ENCODE measurements at places on chromosomes 6 and 20.

DNA sequence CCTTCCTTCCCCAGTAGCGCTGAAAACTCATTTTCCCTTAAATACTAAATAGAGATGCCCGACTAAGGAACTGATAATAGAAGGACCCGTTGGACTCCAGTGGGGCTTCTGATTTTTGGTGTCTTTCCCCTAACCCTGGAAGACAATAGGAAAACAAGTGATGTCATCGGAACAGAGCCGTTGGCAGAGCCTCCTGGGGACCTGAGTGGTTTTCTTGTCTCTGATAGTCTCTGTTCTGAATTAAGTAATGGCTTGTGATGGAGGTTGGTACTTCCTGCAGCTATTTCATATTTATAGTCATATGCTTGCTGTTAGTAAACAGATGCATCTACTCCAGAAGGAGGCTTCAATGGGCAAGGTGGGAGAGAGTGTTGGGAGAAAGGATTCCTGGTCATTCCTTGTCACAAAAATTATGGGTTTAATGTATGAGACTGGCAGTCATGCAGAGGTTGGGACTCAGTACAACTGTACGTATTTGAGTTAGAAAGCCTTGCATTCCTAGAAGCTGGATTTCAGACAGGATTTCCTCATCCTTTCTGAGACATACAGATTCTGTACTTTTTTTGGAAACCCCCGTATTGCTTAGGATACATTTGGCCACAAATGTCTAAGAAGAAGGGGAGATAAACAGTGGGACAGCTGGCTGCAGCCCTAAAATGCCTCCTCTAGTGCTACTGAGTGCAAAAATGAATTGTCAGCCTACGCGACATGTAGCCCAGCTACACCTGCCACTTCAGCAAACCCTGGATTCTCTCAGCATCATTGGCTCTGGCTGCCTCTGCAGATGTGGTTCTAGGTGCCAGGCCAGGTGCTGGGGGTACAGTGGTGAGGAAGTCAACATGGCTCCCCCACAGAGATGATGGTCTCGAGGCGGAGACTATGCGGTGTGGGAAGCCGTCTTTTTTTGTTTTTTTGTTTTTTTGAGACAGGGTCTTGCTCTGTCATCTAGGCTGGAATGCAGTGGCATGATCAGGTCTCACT, 38.1 kb downstream of the CDS2 start:
- no peak for DNase-seq

GRCh38 chr20:44696315-44696714, 18.9 kb upstream of the CCN5 start:
- no peak for DNase-seq

- DNase-seq = peak; percentile 50
These were observed at the start of gene CGAS for GRCh38 chr6:73452107-73452461. Gene CGAS, minus strand, starts transcription at chr6:73452297. Its CDS starts 116 bp downstream, at chr6:73452181.

DNA sequence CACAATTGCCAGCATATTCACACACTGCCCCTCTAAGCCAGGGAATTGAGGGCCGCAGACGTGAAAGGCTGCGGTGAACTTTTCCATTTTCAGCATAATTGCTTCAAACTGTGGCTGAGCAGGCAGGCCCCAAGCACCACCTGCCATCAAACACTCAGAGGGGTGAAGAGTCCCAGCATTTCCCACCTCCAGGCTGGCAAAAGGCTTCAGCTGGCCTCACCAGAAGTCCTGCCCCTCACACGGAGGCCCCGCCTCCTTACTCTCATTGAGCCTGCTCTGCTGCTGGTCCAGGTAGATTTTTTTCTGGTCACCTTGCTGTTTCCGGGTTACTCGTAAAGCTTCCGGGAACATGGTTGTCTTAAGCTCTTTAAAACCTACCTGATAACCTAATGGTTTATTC, 52.0 kb upstream of the PRELID3B start:
- DNase-seq = no peak

DNA sequence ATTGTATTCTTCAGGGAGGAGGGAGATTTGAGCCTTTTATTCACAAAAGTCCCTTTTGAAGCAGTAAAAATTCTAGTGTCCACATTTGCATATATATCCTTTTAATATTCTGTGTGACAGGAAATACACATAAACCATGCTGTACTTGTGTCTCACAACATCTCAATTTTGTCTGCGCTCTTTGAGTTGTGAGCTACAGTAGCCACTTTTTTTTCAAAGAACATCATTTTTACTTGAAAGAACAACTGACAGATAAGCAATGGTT, 21.3 kb downstream of the LMBRD1 start:
- DNase-seq = no peak

GRCh38 chr6:158816803-158817727, 2.1 kb downstream of the EZR start:
- no peak for DNase-seq

DNA sequence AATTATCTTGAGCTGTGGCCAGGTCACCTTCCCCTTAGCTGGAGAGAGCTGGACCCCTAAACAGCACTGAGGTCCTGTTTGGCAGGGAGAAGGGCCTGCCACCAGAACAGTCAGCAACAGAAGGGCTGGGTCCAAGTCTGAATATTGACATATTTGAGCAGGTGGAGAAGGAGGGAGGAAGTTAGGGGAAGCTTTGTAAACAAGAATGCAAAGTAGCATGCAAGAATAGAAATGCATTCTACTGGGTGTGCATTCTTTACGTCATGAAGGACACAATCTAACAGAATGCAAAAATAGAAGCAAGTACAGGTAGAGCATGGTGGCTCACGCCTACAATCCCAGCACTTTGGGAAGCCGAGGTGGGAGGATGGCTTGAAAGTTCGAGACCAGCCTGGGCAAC, 100.5 kb downstream of the QRSL1 start:
- no peak for DNase-seq

DNA sequence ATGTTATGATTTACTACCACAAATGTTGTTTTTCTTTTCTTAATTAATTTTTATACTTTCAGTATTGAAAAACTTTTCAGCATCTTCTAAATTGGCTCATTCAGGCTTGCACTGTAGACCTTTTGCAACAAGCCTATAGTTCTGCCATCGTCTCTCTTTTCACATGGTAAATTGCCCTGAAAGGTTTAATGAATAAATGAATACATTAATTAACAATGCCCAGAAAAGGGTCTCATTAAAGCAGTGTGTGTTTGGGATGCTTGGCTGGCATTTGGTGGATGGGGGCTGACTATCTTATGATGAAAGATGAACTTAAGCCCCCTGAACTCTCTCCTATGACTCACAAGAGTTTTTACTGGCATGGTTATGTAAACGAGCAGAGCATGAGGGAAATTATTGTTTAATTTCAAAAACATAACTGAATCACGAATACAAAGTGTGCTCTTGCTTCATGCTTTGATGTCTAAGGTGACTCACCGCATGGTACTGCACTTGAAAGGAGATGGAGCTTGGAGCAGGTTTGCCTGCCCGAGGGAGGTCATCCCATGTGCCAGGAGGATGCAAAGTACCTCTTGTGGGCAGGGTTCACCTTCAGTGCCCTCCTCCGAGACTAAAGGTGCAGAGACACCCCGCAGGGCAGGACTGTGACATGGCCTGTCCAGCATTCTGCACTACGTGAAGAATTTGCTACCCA, 13.8 kb upstream of the PCK1 start:
- DNase-seq = no peak

DNA sequence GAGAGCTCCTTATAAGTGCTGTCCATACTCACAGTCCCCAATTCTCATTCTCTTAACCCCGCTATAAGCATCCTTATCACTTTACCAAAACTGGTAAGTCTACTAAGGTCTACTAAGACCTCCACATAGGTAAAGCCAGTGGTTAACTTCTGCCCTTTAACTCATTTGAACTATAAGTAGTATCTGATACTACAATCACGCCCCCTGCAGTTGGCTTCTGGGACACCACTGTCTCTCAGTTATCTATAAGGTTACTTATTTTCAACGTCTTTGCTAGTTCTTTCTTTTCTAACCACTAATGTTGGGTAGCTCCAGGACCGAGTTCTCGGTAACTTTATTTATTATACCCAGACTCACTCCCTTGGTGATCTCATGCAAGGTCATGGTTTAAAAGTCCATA, 142.6 kb downstream of the ARHGAP18 start:
- DNase-seq = no peak

GRCh38 chr6:113120224-113120581, 736.9 kb upstream of the MARCKS start:
- DNase-seq = peak; percentile 90

DNA sequence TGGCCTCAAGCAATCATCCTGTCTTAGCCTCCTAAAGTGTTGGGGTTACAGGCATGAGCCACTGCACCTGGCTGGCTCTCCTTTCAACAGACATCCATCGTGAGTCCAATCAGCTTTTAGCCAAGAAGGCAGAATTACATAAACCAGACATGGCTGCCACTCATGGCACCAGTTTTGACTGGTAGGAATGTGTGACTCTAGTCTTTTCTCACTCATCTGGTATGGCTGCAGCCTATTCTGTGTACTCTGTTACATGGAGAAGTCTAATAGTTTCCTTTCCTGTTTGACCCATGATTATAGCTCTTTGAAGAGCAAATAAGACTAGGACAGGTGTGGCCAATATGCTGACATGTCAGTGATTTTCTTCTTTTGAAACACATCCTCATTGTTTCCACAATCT, 27.0 kb upstream of the RNF144B start:
- DNase-seq = no peak

DNA sequence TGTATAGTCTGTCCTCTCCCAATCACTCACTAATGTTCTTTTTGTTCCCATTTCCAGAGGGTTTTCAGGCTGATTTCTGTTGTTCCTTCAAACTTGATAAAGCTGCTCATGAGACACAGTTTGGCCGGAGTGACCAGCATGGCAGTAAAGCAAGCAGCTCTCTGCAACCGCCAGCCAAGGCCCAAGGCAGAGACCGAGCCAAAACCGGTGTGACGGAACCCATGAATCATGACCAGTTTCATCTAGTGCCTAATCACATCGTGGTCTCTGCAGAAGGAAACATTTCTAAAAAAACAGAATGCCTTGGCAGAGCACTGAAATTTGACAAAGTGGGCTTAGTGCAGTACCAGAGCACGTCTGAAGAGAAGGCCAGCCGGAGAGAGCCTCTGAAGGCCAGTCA, 14.8 kb upstream of the RPL7L1 start:
- no peak for DNase-seq

GRCh38 chr6:122347751-122348150, 51.7 kb upstream of the HSF2 start:
- DNase-seq = no peak

DNA sequence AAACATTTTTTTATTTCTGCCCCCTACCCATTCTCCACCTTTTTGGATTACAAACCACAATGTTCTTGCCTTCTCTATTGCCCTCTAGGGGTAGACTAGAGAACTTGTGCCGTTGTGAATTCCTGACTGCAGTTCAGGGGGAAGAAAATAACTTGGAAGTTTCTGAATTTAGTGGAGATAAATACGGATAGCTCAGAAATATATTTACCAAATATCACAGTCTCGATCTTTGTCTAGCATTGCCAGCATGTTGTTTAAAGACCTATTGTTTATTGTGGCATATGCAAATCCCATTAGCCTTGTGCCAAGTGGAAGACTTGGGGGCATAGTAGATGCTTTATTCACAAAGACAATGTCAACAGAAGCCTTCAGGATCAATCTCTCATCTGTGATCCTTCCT, 154.1 kb upstream of the MMS22L start:
- DNase-seq = peak; percentile 7

- DNase-seq = no peak
These were observed 49.3 kb downstream of the SPATA2 start for GRCh38 chr20:49866051-49866450.

- no peak for DNase-seq
These were observed 27.0 kb downstream of the HECA start for GRCh38 chr6:139161817-139162284.

DNA sequence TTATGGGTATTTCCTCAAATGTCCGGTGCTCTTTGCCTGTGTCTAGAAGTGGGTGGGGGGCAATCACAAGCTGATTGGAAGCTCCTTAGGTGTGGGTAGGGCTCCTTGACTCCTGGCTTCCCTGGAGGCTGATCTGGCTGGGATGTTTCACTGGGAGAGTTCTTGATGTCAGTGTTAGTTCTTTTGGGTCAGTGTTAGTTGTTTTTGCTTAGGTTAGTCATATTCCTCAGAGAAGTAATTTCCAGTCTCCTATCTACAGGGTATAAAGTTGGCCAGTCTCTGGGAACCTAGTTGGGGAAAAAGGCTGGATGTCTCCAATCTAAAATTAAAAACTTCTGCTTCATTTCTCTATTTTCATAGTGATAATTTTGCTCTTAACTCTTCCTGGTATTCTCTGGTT, 23.6 kb downstream of the CDC5L start:
- peak; percentile 21 for DNase-seq

- DNase-seq = no peak
These were observed 644.9 kb upstream of the AGPAT4 start for GRCh38 chr6:161918628-161919205.

DNA sequence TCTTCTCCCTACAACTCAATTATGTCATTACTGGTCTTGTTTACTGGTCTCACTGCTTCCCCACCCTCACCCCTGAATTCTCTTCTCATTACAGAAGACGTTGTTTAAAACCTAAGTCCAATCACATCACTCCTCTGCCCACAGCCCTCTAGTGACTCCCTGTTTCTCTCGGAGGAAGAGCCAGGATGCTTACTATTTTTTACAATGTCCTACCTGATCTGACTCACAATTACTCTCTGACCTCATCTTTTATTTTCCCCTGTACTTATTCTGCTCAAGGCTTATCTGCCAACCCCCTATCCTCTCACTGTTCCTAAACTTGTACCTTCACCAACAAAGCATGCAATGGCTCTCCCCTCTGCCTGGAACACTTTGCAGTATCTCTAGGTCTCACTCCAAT, 400.4 kb upstream of the PTCHD4 start:
- no peak for DNase-seq

GRCh38 chr20:57650756-57651483, 30.7 kb upstream of the ZBP1 start:
- DNase-seq = no peak

- DNase-seq = no peak
These were observed 25.8 kb downstream of the SYNDIG1 start for GRCh38 chr20:24495266-24495665.

DNA sequence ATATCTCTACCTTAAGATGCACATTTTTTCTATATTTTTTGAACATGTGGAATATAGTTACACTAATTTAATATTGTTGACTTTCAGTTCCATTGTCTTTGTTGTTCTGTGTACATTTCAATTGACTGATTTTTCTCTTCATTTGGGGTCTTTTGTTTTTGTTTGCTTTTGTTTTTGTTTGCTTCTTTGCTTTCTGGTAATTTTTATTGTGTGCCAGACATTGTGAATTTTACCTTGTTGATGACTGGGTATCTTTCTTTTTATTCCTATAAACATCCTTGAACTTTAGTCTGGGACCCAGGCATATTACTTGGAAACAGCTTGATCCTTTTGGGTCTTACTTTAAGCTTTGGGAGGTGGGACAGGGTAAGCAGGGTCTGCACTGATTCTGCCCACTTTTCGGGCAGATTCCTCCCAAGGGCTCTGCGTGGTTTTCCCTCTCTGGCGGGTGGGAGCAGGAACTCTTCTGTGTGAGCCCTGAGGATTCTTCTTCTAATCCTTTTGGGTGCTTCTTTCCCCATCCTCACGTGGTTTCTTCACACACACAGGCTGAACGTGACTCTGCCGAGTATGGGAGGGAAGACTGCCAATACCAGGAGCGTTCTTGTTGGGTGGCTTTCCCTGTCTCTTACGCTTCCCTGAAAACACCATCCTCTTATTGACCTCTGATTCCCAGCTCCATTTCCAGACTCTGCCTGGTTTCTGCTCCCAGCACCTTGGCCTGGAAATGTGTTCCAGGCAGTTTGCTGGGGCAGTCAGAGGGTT, 200.5 kb downstream of the ARID1B start:
- DNase-seq = peak; percentile 57

- no peak for DNase-seq
These were observed 173.1 kb downstream of the EYA2 start for GRCh38 chr20:47067776-47068175.

Data from stromal cell of bone marrow (primary cell).